ENCODE measurements at places on chromosomes 2 and 18.

- DNase-seq = no peak
Observed at GRCh38 chr2:38959466-38959865, 69.8 kb downstream of the ARHGEF33 start.

- no peak for DNase-seq
Observed at GRCh38 chr2:121038891-121039616, 245.9 kb downstream of the TFCP2L1 start.

DNA sequence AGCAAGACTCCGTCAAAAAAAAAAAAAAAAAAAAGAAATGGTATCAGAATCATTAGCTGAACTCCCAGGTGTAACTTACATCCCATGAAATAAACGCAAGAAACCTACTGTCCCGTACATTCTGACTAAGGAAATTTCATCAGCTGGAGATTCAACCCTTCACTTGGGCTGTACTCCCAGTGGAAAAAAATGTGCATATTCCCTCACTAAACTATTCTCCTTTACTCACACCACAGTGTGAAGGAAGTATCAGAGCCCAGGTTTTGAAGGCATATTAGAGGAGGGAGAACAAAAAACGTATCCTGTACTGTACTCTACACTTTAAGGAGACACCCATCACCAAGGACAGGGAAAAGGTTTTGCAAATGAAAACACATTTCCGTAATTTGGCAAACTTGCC, 64.3 kb downstream of the DNER start:
- DNase-seq = no peak

- no peak for DNase-seq
Observed at GRCh38 chr2:41717839-41718238, 330.0 kb upstream of the PKDCC start.

DNA sequence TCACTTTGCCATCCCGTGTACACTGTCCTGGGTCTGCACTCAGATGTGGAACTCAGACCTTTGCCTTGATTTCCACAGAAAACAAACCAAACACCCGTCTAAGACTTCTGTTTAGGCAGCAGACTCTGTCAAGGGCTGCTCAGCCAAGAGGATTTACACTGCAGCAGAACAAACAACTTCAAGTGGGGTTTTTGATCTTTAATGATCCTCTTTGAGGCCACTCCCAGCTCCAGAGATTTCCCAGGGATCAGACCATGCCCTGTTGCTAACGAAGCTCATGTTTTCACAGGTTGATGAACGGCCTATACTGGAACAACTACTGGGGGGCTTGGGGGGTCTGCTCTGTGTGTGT, 52.5 kb upstream of the LGALSL start:
- no peak for DNase-seq

DNA sequence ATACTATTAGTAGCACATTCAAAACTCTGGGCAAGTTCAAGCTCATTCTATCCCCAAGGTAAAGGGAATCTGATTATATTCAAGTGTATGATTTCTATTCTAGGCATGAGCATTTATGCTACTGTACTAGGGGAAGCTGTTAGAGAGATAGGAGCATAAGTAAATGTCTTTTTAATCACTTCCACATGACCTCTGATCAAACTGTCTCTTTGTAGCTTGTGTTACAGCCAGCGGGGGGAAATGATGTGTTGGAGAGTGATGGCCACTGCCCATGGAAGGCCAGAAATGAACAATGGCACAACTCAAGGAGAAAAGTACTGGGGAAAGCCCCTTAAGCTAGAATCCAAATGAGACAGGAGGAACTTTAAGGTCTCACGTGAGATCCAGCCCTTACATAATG, 894.9 kb upstream of the CDH2 start:
- DNase-seq = no peak

All from activated naive CD4-positive, alpha-beta T cell (primary cell).